ENCODE measurements at places on chromosomes 5 and 9.

DNA sequence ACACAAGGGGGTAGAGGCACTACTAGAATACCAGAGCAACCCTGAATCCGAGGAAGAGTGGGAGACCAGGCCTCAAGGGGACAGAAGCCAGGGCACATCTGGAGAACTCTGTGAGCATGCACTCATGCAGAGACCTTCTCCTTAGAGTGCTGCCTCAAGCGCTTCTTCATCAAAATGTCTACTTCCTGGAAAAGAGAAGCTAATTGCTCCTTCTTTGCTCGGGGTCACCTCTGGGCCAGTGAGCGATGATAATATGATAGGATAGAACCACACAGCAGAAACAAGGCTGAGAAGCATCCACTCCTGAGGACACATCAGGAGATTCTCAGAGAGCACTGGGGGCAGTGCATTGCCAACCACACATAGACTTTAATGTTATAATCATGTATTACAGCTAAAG is 23.7 kb upstream of the LMNB1 start:
- no peak for DNase-seq

DNA sequence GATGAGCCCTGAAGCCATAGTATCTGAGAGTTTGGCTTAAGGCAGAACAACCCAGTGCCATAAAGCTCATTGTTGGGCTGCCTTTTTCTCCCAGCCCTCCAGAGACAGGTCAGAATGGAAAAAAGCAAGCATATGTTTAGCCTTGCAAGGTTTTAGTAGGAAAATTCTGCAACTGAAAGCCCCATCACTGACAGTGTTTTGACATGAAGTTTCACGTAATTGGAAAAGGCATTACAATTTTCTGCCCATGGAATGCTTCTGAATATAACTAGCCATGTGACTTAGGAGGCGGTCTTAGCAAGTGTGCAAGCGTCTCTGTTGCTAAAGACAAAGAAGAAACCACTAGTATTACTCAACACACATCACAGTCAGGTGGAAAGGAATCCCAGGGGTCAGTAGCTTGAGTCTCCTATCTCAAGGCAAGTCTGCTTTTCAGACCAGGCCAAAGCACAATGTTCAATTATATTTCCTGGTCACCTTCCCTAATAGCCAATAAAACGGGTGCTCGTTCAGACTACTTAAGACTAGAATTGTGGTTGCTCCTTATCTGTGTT is 117.6 kb downstream of the CARTPT start:
- no peak for DNase-seq

DNA sequence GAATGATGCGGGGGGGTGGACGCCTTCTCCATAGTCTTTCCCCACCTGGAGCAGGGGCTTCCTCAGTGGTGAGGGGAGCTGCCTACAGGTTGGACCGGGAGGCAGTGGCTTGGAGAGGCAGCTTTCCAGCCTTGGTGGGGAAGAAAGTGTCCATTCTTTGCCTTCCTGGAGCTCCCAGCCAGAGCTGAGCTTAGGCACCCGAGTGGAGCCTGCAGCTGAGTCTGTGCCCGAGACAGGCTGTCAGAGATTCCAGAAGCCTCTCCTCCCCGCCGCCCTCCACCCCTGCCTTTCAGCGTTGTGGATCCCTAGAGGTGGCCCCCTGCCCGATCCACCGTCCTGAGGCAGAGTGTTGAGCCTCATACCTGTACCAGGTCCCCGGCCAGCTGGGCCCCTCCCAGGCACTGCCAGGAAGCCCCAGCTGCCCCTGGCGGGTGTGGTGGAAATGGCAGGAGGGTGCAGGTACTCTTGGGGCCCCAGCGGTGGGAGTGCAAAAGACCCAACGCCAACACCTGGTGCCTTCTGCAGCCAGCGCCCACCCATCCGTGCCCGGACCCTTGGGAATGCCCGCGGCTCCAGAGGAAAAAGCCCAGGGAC is 112.0 kb downstream of the RXRA start:
- no peak for DNase-seq

DNA sequence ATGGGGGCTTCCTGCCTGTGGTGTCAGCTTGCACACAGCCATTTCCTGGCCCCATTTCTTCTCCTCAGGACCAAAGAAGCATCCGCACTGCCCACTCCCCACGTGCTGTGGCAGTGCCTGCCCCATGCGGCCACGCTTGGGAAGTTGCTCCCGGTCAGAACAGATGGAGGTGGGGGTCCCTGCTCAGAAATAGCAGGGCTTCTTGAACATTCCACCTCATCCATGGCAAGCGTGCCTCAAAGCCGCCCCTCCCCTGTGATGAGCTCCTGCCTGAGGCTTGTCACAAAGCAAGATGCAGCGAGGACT is 238.2 kb downstream of the SYK start:
- DNase-seq, result no peak

DNA sequence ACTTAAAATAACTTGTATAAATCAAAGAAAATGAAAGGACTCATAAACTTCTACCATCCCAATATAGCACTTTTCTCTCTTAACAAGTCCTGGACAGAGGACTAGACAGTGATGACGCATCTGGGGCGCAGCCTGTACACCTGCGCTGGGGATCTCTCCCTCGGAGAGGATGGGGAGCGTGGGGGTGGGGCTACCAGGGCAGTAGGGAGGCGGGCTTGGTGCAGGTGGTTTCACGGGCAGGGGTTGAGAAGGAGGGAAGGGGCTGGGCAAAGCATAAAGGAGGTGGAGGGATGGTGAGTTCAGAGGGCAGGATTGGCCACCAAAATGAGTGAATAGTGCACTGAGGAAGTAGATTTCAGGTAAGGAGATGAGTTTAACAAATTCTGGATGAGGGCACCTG is 41.1 kb downstream of the STC2 start:
- no peak for DNase-seq

DNA sequence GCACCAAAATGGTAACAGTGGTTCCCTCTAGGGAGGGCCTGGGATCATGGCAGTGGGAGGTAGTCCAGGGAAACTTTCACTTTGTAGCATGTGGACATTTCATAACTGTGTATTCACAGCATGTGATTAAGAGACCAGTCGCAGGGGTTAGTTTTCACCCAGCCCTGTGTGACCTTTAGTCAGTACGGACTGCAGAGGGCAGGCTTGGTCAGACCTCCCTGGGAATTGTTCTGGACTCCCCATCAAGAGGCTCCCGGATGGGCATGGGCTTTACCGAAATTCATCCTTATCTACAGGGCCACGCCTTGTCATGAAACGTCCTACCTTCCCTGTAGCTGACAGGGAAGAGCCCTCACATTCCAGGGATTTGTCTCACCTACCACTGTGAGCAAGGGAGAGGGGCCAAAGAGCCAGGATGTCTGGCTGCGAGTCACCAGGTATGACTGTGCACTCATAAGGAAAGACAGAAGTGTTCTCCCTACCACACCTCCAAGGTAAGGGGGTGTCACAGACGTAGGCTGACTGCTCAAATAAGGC is 19.9 kb downstream of the GPX3 start:
- no peak for DNase-seq

- no peak for DNase-seq
Observed at GRCh38 chr5:139660923-139661814, 13.0 kb downstream of the CXXC5 start.

- no peak for DNase-seq
Observed at GRCh38 chr5:132486318-132487094, 4.1 kb downstream of the IRF1 start.

GRCh38 chr5:77777281-77777892 is 1.2 kb upstream of the TBCA start:
- DNase-seq, result no peak

DNA sequence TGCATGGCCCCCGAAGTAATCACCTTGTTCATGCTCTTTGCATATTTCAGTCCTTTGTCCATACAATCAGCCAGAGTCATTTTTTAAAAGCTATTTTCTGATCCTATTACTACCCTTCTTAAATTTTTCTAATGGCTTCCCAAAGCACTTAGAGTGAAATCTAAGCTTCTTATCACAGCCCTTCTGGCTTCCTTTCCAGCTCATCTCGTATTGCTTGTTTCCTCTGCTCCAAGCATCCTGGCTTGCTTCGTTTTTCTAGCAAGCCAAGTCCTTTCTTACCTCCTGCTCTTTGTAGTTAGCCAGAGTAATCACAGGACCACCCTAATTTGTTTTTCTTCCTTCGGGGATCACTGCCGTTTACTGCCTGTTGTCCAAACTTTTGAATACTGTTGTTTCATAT is 453.3 kb downstream of the KIF4B start:
- no peak for DNase-seq

DNA sequence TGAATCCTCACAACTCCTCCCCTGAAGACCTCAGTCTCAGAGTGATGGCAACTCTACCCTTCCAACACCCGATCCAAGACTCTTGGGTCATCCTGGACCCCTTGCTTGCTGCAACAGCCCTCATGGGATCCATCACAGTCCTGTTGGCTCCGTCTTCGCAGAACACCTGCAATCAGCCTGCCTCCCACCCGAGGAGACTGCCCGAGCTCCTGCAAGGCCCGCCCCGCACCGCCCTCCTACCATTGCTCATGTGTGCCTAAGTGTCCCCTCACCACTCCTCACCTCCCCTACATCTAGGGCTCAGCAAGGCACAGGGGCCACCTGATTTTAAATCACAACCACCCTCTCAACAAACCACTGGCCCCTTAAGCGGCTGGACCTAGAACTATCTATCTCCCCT is 5.3 kb downstream of the SEMA4D start:
- DNase-seq, result no peak

GRCh38 chr5:95818181-95819147 is 4.1 kb downstream of the GLRX start:
- DNase-seq, result no peak

DNA sequence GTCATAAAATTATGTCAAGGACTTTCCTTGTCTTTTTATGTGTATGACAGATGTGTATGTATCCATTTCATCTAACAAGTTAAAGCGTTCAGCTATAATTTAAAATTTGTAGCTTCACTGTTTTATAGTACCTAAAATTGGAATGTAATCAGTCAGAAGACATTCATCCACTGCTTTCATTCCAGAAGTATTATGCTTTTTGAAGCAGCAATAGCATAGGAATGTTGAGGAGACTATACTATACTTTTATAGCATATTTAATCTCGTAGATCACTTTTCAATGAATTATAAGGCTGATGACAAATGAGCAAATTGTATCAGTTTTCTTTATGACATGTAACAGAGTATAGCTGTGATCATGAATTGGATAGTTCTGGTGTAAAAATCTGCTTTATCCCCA is 6.9 kb downstream of the PCDHGA12 start:
- DNase-seq, result no peak

GRCh38 chr5:158869092-158869491 is 230.6 kb downstream of the EBF1 start:
- no peak for DNase-seq

- no peak for DNase-seq
Observed at GRCh38 chr9:71364186-71364955, 242.9 kb upstream of the TRPM3 start.

DNA sequence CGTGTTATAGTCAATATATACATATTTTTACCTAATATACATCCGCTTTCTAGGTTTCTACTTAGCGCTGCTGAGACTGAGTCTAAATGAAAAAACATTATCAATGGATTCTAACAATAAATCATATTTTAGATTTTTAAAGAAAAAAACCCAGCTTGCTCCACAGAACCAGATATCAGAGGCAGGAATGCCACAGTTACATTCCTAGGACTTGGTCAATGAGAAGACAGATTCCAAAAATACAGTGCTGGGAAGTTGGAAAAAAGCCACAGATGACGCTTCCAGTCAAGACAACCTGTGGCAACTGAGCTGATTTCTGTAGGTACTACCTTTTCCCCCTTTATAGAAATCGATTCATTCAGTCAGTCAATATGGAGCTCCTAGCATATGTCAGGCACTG is 577 bp upstream of the CCDC112 start:
- DNase-seq, result no peak

DNA sequence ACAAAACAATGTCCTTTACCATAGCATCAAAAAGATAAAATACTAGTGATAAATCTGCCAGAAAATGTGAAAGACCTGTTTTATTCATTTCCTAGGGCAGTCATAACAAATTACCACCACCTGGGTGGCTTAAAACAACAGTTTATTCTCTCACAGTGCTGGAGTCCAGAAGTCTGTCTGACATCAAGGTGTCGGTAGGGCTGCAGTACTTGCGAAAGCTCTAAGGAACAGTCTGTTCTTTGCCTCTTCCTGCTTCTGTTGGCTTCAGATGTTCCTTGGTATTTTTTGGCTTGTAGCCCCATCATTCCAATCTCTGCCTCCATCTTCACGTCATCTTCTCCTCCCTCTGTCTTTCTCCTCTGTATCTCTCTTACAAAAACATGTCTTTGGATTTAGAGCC is 51.0 kb downstream of the PTPDC1 start:
- no peak for DNase-seq

- DNase-seq, result no peak
Observed at GRCh38 chr5:137164536-137164935, 334.6 kb downstream of the SPOCK1 start.

DNA sequence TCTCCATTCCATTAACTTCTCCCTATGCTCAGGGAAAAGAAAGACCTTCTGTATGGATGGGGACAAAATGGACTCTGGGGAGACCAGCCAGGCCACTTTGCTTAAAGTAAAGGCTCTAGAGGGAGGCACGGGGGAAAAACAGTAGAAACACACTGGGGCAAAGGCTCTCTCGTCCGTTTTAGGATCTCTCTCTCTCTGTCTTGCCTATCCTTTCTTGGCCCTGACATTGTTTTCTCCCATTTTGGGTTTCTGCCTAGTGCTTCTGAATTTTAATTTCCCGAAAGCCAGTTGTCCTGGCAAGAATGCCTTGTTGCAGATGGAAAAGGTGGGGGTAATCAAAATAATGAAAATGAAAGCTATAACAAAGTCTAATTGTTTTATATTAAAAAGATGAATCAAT is 28.2 kb downstream of the NMUR2 start:
- no peak for DNase-seq

DNA sequence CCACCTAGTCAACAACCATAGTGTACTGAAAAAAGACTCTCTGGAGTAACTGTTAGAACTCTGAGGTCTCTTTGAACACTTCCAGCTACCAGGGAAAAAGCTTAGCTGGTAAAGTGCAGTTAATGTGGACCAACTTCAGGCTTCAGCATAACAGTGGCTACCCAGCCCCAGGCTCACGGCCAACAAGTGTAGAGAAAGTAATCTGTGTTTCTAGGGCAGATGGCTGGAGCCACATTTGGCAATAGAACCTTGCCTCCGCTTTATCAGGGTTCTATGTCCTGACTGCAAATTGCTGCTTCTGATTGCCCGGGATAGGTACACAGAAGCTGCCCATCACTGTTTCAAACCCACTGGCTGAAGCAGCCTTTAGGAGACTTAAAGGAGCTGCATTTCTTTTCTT is 76.0 kb upstream of the SIMC1 start:
- no peak for DNase-seq

DNA sequence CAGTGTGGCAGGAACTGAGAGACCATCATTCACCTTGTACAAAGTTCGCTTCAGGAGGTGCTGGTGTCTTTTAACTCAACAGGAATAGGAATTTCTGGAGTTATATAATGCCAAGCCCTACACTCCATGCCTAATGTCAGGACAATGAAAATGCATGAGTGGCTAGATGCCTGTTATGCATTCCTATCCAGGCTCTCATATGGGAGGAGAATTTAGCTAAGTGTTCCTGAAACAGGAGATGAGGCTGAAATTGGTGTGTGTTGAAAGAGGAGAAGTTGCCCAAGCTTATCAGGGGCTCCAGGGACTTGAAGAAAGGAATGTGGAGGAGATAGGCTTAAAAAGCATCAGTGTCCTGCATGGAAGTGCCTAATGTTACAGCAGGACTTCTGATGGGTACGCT is 26.8 kb upstream of the PRUNE2 start:
- no peak for DNase-seq
